ENCODE measurements at places on chromosomes 4 and X. TPM values are rescaled to one million over a fixed set of nuclear protein-coding genes. Genes with fewer than 3 reads are reported as not detected.
A peak's percentile ranks its signal among the peaks of the same experiment; 100 is the strongest.

DNA sequence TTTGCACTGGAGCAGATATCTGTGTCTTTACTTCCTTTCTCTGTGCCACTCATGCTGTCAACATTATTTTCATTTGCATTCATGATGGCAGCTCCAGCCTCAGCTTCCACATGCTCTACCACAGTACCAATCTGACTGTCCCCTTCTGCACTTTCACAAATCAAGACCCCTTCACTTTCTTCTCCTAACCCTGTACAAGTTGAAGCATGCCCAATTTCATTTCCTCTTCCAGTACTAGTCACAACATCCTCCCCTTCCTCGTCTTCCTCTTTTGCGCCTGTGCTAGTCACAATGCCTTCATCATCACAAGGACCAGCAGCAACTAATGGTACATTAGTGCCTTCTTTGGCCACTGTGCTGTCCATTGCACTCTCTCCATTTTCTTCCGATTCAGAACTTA, 26.5 kb downstream of the BOD1L1 start:
- peak; percentile 32 for DNase-seq

DNA sequence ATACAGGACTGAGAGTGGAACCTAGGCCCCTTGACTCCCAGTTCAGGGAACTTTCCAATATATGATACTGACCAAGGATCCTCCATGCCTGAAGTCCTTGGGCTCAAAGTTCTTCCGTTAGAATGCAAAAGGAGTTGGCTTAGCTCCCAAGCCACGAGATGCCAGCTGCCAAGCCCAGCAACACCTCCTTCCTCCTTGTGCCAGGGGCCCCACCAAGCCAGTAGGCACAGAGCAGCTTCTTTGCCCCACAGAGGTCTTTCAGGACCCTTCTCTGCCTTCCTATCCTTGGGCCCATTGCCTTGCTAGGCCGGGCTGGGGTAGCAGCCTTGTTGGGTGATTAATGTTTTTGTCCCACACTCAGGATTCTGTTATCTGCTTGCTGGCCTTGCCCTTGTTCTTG, 105.6 kb downstream of the EFNB1 start:
- DNase-seq, result no peak

SPANXD gene
- total RNA-seq, result not detected

DNA sequence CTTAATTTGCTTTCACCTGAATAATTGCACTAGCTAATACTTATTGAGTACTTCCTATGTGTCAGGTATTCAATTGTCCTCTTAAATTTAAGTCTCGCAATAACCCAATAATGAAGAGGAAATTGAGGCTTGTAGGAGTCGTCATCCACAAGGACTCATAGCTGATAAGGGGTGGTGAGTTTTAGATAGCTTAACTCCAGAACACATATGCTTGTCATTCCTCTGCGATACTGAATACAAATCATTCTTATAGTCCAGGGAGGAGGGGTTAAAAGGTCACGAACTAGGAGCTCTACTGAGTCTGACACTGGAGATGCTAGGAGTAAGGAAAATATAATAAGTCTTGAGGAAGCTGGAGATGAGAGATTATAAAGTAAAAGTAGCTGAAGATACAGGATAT, 1.4 kb upstream of the PACRGL start:
- no peak for DNase-seq

- DNase-seq, result no peak
Measured at GRCh38 chrX:38166478-38167083, 54.1 kb downstream of the SRPX start.

EPHA5 gene
- total RNA-seq, result not detected

DNA sequence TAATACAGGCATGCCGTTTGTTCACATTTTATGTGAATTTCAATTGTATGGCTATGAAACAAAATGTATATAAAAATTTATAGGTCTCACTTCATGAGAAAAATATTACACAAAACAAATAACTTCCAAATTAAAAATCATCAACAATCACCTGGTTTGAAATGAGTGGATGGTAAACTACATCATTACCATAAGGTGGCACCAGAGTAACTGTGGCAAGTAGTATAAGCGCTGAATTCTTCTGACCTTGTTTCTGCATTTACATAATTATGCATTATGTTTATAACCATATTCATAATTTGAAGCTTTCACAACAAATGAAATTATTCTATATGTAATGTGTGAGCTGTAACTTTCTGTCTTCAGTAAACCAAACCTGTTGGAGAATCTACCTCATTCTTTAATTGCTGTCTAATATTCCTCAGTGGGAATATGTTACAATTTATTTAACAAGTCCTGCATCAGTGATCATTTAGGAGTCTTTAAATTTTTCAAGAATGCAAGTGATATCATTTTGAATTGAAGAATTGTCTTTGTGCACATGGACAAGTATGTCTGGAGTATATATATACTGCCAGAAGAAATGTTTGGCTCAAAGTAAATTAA, 55.2 kb downstream of the MMRN1 start:
- no peak for DNase-seq

- DNase-seq, result no peak
Measured at GRCh38 chr4:118171381-118171780, 137.1 kb downstream of the NDST3 start.

CT45A6 gene
- not detected for total RNA-seq

DNAAF6 gene
- not detected for total RNA-seq

- no peak for DNase-seq
Measured at GRCh38 chr4:122293374-122294365, 85.1 kb upstream of the ADAD1 start.

- DNase-seq, result no peak
Measured at GRCh38 chr4:36677112-36677511, 395.7 kb downstream of the DTHD1 start.

- no peak for DNase-seq
Measured at GRCh38 chrX:19595043-19595677, 79.9 kb upstream of the MAP3K15 start.

- no peak for DNase-seq
Measured at GRCh38 chrX:143095321-143095720, 69.6 kb downstream of the SPANXN4 start.

ODAM gene
- not detected for total RNA-seq

GRCh38 chrX:136191171-136191570, 43.8 kb downstream of the FHL1 start:
- no peak for DNase-seq

PASD1 gene
- not detected for total RNA-seq

GLOD5 gene
- not detected for total RNA-seq

GRCh38 chr4:98619180-98619579, 39.2 kb downstream of the TSPAN5 start:
- no peak for DNase-seq

GPR173 gene
- 0.10 TPM for total RNA-seq

DNA sequence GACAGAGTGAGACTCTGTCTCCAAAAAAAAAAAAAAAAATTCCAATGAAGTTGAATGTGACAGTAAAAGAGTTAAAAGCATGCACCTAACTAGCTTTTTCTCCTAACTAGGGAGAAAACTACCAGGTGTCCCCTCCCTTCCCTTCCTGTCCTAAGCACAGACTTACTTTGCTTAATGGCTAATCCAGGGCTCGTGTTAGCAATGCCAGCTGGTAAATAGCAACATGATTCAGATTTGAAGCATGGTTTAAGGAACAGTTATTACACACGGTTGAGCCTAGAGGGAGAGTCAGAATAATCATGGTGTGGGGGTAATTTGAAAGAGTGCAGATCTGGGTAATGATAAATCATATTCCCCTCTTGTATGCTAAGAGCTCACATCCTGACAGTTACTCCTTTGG, 338.3 kb downstream of the STIM2 start:
- no peak for DNase-seq

- DNase-seq, result no peak
Measured at GRCh38 chr4:10758906-10759305, 74.3 kb upstream of the CLNK start.

GRCh38 chrX:25295466-25295865, 279.7 kb upstream of the ARX start:
- no peak for DNase-seq

APOO gene
- total RNA-seq, result 32.0 TPM

GRCh38 chr4:2417765-2418649, at the start of gene ZFYVE28:
Gene ZFYVE28 (minus strand): TSS chr4:2418645. CDS start chr4:2418323, 322 bp downstream.
- no peak for DNase-seq

DNA sequence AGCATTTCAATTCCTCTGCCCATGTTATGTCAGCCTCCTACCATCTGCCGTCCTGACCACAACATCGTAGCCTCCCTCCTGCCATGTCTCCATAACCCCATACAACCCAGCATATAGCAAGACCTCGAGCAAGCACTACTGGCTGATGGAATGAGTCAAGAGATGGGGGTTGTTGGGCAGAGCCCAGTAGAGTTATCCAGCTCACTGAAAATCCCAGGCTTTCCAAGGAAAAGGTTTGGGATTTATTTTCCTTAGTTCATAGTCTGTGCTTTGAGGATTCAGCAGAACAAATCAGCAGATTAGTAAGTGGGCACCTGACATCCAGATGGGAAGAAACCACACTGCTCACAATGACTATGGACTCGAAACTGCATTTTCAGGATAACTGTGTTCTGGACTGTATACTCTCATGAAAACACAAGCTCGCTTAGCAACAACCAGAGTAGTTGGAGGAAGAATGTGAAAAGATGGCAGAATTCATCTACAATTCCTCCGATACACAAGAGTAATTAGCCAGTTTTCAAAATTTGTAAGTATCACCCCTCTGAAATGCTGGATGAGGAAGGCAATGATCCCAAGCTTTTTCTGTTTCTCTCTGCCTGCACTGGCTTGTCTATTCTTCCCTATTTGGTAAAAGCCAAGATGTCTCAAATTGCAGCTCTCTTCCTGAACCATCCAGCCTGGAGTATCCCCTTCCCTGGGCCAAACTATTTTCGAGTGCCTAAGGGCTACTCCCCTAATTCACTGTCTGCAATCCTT, 186.2 kb upstream of the TBL1X start:
- no peak for DNase-seq

GRCh38 chrX:121570072-121570841, 522.8 kb downstream of the GLUD2 start:
- no peak for DNase-seq

GRCh38 chrX:69948276-69948797, 101.4 kb downstream of the AWAT2 start:
- DNase-seq, result no peak

ATP8A1 gene
- 50.4 TPM for total RNA-seq

GRCh38 chrX:15507005-15507404, 6.4 kb downstream of the BMX start:
- DNase-seq, result no peak
